ENCODE measurements at places on chromosomes 13 and 19. TPM values are rescaled to one million over a fixed set of nuclear protein-coding genes. Genes with fewer than 3 reads are reported as not detected.

Gene NR2F6
- total RNA-seq, result 21.6 TPM

Gene NKG7
- total RNA-seq, result 1.2 TPM

Gene PBX4
- total RNA-seq, result not detected

Gene IGLON5
- not detected for total RNA-seq

Gene GPR4
- 0.71 TPM for total RNA-seq

Gene UHRF1
- 1.4 TPM for total RNA-seq

Gene CACNG6
- total RNA-seq, result not detected

- H3K27ac ChIP-seq, result no peak overlapping the region
- peaks cover 92% of the 10 kb centered on the region for H3K36me3 ChIP-seq
- no peak for DNase-seq
- H3K4me1 ChIP-seq, result no peaks in the 10 kb centered on the region
Observed at GRCh38 chr19:10918359-10918758, 10.1 kb downstream of the YIPF2 start.

DNA sequence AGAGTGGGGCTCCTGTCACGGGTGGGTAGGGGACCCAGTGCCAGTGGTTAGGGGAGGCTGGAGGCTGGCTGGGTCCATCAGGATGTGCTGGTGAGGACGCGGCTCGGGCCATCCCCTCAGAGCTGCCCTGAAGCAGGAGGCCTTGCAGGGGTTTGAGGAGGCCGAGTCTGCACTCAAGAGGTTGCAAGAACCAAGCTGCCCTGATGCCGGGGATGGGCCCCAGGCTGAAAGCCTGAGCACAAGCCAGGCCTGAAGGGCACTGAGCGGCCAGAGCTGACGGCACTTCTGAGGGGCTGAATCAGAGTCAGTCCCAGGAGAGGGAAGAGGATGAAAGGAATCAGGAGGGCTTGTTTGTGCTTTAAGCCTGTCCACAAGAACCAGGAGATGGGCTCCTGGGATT lies 92.9 kb downstream of the RGCC start:
- no peaks in the 10 kb centered on the region for H3K4me1 ChIP-seq
- no peaks in the 10 kb centered on the region for H3K36me3 ChIP-seq
- no peaks in the 10 kb centered on the region for H3K27me3 ChIP-seq
- H3K27ac ChIP-seq, result no peak overlapping the region
- H3K4me3 ChIP-seq, result no peak overlapping the region
- peak; percentile 62 for DNase-seq

GRCh38 chr19:2271234-2272103 lies 10.5 kb downstream of the PEAK3 start:
- H3K27ac ChIP-seq, result peak overlapping the region; percentile 98
- H3K36me3 ChIP-seq, result peaks cover 4% of the 10 kb centered on the region
- no peaks in the 10 kb centered on the region for H3K27me3 ChIP-seq

GRCh38 chr19:6417713-6418561 lies 6.7 kb downstream of the KHSRP start:
- H3K4me3 ChIP-seq, result no peak overlapping the region
- H3K27me3 ChIP-seq, result no peaks in the 10 kb centered on the region
- H3K36me3 ChIP-seq, result peaks cover 82% of the 10 kb centered on the region
- DNase-seq, result peak; percentile 68
- no peaks in the 10 kb centered on the region for H3K4me1 ChIP-seq
- H3K27ac ChIP-seq, result no peak overlapping the region

DNA sequence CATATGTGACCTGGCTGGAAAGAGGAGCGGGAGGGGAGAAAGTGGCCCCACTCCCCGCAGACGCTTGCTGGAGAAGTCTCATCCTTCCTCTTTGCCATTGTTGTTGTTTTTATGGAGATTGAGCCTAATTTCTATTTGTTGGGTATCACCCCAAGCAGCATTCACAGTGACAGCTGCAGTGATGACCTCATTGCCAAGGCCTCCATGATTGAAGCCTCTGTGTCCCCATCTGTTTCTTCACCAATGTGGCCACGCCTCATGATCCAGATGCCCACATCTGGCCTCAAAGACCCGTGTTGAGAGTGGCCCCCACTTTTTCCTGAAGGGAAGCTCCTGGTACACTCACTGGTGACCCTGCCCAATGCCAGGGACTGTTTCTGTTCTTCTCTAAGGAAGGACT lies 154.2 kb downstream of the SLC7A1 start:
- H3K4me1 ChIP-seq, result peaks cover 7% of the 10 kb centered on the region
- H3K36me3 ChIP-seq, result no peaks in the 10 kb centered on the region
- no peak for DNase-seq
- no peaks in the 10 kb centered on the region for H3K27me3 ChIP-seq
- no peak overlapping the region for H3K27ac ChIP-seq

DNA sequence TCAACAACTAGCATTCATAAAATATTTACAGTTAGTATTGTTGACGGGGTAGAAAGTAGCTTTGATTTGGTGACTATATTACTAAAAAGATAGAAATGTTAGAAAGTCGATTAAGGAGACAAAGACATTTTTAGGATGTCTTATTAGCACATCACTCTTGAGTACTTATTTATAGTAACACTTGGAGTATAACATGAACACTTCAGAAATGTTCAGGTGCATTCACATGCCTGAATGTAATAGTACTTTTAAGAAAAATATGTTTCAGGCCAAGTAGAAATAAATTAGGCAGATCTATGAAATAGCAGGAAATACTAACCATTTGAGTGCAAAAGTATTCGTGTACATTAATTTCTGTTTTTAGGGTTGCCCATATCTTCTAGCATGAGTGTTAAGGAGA lies 70.4 kb downstream of the CDK8 start:
- no peak for DNase-seq
- no peaks in the 10 kb centered on the region for H3K36me3 ChIP-seq
- H3K27ac ChIP-seq, result peak overlapping the region; percentile 69

DNA sequence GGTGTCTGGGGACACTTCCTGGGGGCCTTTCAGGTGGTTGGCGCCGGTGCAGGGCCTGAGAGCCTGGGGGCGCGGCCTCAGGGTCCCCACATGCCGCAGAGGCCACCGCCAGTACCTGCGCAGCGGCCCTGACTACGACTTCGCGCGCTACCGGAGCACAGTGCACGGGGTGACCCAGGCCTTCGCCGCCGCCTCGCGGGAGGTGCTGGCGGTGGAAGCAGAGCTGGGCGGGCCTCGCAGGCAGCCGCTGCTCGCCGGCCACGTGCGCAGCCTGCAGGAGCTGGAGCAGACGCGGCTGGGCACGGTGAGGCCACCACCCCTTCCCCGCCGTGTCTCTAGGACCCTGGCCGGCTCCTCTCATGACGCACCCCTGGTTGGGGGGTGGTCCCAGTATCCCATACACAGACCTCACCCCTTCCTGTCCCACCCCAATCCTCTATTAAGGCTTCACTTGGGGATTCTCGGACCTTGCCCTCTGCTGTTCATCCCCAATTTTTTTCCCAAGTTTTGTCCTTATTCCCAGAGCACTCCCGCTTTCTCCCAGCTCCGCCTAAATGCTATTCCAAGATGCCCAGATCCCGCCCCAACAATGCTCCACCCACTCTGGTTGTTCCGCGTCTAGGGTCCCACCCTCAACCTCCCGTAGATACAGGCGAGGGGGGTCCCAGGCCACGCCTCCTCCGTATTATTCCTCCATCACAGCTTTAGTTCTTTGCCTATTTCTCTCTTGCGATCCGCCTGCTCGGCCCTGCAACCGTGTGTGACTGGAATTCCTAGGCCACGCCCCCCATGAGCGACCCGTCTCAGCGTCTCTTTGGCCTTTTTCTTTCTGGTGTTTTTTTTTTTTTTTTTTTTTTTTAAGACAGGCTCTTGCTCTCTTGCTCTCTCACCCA lies 1.0 kb downstream of the REX1BD start:
- H3K36me3 ChIP-seq, result peaks cover 8% of the 10 kb centered on the region
- H3K4me3 ChIP-seq, result peak overlapping the region; percentile 88
- peaks cover 41% of the 10 kb centered on the region for H3K4me1 ChIP-seq
- H3K27me3 ChIP-seq, result no peaks in the 10 kb centered on the region

DNA sequence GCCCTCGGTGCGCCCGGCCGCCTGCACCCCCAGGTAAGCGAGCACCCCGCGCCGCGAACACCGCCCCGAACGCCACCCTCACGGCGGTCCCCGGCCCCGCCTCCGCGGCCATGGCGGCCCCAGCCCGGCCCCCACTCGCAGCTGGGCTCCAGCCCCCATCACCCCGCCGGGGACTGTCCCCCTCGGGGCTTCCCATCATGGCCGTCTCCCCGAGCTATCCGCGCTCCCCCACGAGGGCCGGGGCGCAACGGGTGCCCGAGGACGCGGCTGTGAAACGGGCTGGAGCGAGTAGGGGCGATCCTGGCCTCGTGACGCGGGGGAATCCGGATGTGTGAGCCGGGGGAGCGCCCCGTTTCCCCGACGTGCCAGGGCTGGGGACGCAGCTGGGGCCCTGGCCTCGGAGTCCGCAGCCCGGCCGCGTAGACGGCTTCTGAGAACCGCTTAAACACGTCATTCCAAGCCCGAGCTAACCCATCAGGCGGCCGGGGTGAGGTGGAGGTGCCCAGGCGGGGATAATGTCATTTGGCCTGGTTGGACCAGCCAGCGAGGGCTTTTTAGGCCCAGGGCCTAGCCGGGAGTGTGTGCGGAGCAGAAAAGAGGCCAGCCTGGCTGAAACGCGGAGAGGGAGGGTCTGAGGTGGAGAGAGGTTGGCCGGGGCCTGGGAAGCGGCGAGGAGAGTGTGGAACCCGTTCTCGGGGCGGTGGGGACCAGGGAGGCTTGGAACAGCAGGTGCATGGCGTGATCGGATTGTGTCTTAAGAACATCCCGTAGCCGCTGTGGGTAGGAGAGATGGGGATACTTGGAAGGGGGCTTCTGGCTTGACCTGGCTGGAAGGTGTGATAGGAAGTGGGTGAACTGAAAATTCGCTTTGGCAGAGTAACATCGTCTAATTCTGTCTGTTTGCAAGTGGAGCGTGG lies 550 bp downstream of the CERS4 start:
- H3K4me1 ChIP-seq, result peaks cover 20% of the 10 kb centered on the region
- H3K36me3 ChIP-seq, result no peaks in the 10 kb centered on the region
- H3K27me3 ChIP-seq, result no peaks in the 10 kb centered on the region
- peak; percentile 73 for DNase-seq
- H3K27ac ChIP-seq, result peak overlapping the region; percentile 70
- H3K4me3 ChIP-seq, result peak overlapping the region; percentile 74

GRCh38 chr19:34837262-34837661 lies 64.2 kb upstream of the ZNF599 start:
- H3K4me1 ChIP-seq, result peaks cover 6% of the 10 kb centered on the region
- H3K27ac ChIP-seq, result no peak overlapping the region
- H3K36me3 ChIP-seq, result no peaks in the 10 kb centered on the region
- no peak for DNase-seq
- no peaks in the 10 kb centered on the region for H3K27me3 ChIP-seq
- H3K4me3 ChIP-seq, result no peak overlapping the region

GRCh38 chr13:101140936-101141335 lies 275.4 kb downstream of the NALCN start:
- H3K4me1 ChIP-seq, result no peaks in the 10 kb centered on the region
- no peak overlapping the region for H3K27ac ChIP-seq
- H3K36me3 ChIP-seq, result no peaks in the 10 kb centered on the region
- DNase-seq, result no peak

GRCh38 chr13:113808058-113808834 lies 49.2 kb downstream of the TMEM255B start:
- no peak overlapping the region for H3K4me3 ChIP-seq
- H3K4me1 ChIP-seq, result no peaks in the 10 kb centered on the region
- no peak overlapping the region for H3K27ac ChIP-seq
- no peaks in the 10 kb centered on the region for H3K27me3 ChIP-seq
- DNase-seq, result no peak
